ENCODE measurements at places on chromosomes 16 and 17. TPM values are rescaled to one million over a fixed set of nuclear protein-coding genes. Genes with fewer than 3 reads are reported as not detected.
A peak's percentile ranks its signal among the peaks of the same experiment; 100 is the strongest.

The CHST4 gene
- not detected for total RNA-seq

DNA sequence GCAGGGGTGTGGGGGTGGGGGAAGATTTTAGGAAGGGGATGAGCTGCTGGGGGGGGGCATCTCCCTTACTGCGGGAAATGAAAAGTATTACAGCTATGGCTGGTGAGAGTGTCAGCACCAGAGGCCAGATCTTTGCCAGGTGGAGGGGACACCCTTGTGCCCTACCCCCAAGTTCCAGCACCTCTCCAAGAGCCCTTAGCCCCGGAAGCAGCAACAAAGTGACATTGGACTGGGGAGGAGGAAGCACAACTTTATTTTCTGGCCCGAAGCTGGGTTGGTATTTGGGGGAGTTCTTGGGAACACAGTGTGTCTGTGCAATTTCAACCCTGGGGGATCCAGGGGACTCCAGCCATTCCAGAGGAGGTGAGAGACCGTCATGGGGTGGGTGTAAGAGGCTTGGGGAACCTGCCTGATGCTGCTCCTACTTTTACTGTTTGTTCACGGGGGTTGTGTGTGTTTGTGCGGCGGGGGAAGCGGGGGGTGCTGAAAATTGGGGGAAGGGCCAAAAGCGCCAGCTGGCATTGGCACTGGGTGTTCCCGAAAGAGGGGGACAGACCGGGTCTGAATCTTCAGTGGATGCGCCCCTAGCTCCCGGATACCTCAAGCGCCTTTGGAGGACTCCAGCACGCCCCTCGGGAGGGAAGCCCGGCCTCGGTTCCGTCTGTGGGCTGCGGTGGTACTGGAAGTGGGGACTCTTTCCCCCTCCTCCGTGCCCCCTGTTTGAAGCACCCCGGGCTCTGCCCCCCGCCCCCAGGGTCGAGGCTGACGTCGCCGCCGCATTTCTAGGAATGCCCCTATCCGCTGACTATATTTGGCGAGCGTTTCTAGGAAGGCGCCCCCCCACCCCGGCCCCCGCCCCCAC lies 230.3 kb downstream of the MRTFB start:
- DNase-seq = no peak

The PLCD3 gene
- total RNA-seq = 59.8 TPM

The TMIGD1 gene
- not detected for total RNA-seq

DNA sequence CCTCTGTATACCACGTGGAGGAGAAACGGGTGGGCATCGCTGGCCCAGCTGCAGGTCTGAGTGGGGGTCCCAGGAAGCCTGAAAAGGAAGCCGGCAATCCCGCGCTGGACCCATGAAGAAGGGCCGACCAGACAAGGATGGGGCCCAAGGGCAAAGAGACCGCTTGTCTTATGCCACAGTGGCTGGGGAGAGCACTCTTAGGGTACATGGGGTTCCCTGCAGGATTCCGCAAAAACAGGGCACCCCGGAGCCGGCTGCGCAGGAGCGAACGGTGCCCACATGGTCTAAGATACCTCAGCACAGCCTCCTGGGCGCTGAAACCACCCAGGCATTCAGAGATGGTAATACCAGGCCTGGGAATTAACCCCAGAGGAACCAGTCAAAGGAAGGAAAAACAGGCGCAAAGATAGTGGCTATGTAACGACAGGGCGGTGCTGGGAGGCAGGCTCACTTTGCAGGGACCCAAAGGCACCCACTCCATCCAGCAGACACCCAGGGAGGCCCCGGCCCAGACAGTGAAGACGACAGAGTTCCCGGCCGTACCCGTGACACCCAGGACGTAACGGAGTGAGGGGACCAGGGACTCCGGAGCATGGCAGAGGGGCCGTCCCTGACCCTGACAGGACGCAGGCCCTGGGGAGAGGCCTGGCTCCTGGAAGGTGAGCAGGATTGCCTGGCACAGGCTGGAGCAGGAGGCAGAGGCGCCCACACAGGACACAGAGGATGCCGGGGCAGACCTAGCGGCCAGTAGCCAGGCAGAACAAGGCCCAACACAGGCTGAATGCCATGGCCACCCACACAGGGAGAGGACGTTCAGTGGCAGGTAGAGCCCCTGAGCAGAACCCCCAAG lies 10.3 kb downstream of the PIEZO1 start:
- no peak for DNase-seq

The SOX15 gene
- 0.50 TPM for total RNA-seq

DNA sequence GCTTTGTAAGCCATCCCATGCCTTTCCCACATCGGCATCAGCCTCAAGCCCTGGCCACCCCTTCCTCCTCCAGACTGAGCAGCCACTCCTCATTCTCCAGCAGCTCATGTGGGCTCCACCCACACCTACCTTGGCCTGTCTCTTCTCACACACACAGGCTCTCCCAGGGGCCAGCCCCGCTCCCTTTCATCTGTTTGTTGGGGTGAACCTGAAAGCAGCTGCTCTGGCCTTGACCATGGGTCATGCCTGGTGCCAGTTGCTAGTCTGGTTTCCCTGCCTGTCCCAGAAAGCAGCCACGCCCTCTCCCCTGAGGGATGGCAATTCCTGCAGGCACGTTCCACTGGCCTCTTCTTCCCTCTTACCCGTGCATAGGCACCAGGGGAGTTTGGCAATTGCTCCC lies 11.4 kb upstream of the TMEM238L start:
- no peak for DNase-seq

The TK1 gene
- total RNA-seq = 69.2 TPM

GRCh38 chr17:46191322-46192188 lies 1.7 kb downstream of the KANSL1 start:
- DNase-seq = peak; percentile 42

GRCh38 chr17:80279895-80280294 lies 19.2 kb downstream of the RNF213 start:
- DNase-seq = peak; percentile 65

The OR1A1 gene
- total RNA-seq = not detected

DNA sequence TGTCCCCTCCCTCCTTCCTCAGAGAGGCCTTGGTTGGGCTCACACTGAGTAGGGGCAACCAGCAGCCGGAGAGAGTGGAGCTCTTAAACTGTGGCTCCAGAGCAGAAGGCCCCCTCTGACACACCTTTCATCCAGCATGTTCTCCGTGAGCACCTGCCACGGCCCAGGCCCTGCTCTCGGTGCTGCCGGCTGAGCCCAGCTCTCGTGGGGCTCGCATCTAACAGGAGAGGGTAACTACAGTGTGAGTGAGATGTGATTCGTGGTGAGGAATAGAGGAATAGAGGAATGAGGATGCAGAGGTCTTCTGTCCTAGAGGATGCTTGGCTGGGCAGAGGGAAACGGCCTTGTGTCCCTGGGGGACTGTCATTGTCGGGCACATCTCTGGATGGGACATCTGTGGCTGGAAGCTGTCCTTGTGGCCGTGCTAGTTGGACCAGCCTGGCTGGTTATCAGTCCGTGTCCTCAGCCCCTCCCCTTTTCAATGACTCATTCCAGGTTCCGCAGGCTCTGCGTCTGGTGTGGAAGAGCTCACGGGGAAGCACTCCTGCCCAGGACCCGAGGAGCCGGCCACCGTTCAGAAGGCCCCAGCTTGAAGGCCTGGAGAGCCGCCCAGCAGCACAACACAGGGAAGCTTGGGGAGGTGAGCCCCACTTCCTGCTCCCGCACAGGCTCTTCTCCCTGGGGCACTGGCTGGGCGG lies 11.9 kb upstream of the DNASE1 start:
- no peak for DNase-seq

GRCh38 chr16:66578651-66579531 lies at the start of gene CMTM2:
TSS of gene CMTM2 (plus strand) at chr16:66579463. CDS start at chr16:66579608, 145 bp downstream.
- peak; percentile 18 for DNase-seq

GRCh38 chr16:48413272-48413671 lies 28.1 kb upstream of the SIAH1 start:
- no peak for DNase-seq

DNA sequence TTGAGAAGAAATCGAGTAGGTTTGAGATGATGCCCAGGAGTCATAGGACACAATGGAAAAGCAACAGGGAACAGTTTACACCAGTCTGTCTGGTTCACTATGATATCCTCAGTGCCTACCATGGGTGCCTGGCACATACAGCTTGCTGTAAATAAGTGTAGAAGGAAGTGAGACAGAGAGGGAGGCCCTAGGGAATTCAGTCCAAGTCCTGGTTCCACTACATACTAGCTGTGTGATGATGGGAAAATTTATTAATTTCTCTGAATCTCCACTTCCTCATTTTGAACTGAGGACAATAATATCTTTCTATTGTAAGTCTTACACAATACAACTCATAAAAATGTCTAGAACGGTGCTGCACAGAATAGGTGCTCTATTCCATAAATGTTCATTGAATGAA lies 53.3 kb upstream of the LYRM9 start:
- DNase-seq = no peak
